GM04503 (cell line): ENCODE measurements at places on chromosomes 2 and 18.

GRCh38 chr2:129716781-129717559, 262.5 kb upstream of the RAB6C start:
- DNase-seq, result no peak

GRCh38 chr2:239555571-239555905, 154.7 kb upstream of the HDAC4 start:
- no peak for DNase-seq

GRCh38 chr2:228681979-228682378, 500.5 kb upstream of the SPHKAP start:
- DNase-seq, result no peak

DNA sequence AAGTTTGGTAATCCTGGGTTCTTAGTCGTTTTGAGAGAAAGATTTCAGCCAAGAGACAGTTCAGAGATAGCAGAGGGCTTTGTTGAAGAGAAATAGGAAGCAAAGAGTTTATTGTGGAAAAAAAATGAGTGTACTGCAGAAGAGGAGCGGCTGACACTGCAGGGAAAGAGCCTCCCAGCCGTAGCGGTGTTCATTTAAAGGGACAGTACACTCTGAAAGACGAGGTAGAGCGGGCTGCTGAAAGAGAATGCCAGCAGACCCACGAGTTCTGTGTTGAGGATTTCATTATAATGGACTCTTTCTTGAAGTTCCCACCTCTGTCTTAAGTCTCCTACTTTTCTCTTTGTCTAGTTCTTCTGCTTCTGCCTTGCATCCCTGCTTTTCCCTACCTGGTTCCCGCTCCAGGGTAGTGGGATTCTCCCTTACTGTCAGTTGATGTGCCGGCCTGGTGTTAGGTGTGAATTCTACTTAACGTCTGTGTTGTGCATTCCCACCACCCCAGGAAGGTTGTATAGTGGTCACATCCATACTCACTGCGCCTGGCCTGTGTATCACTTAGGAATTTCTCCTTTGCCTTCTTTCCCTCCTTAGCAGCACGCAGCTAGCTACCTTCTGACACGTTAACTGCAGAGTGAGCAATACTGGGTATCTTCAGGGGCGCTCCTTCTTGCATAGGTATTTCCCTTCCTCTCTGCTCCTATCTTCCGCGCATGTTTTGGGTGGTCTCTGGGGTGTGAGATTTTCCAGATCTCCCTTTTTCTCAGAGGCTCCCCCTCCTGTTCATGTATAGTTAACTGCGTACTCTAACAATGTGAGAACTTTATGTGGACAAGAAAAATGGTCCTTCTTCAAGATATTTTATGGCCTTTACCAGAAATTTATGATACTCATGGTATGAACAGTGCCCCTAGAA, 164.5 kb downstream of the PTH2R start:
- no peak for DNase-seq

DNA sequence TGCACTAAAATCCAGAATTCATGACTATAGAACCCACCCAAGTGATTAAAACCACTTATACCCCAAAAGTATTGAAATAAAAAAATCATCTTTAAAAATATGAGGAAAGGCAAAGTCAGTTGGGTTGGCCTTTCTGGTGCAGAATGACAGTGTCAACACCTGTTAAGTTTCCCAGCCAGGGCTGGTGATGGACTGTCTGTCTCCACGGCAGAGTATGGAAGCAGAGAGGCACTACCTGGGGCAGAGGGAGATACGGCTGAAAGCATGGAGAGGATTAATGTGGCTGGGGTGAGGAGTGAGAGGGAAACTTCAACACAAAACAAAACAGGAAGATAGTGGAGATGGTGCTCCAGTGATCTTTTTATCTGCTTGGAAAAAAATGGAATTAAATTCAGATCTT, 215.8 kb downstream of the FAM210A start:
- DNase-seq, result no peak

GRCh38 chr18:7224198-7224597, 6.7 kb upstream of the LRRC30 start:
- no peak for DNase-seq
